ENCODE measurements at places on chromosomes 7 and 10.

- DNase-seq: no peak
Observed at GRCh38 chr10:104123397-104123796, 1.4 kb downstream of the SFR1 start.

GRCh38 chr10:133259602-133259989 lies 17.1 kb downstream of the ADAM8 start:
- no peak for DNase-seq

DNA sequence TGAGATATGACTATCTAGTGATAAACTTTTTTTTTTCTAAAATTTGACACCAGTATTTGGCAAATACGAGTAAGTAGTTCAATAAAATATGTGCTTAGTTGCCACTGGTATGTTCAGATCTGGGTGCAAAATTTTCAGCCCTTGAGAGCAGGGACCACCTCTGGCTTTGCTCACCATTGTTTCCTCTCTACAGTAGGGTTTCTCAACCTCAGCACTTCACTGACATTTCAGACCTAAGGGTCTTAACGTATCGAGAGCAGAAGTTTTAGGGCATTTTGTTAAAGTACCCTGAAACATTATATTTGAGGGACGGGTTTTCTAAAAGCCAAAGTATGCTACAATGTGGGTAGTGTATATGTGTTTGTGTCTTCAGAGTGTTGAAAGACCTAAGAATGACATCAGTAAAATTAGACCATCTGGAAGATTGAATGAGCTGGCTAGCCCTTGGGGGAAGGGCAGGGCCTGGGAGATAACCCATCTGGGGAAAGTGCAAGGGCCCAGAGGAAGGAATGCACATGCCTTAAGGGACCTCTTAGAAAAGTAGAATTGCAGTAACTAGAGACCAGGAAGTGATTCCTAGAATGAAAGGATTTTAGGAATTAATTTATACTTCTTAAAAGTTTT lies 11.8 kb downstream of the BZW2 start:
- no peak for DNase-seq

DNA sequence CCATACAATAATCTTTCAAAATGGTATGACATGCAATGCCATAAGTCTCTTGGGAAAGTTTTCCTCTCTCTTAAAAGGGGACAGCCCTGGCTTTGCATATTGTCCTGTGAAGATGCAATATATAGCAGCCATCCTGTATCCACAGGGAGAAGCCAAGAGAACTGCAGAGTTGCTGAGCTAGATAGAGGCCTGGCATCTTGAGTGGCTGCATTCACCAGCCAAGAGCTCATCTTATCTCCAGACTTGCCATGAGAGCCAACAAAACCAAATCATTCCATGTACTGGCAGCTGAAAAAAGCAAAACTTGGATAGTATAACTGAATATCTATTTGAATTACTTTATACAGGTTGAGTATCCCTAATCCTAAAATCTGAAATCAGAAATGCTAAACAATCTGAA lies 348.8 kb downstream of the CALN1 start:
- no peak for DNase-seq

GRCh38 chr7:129522971-129523340 lies 20.6 kb downstream of the SMKR1 start:
- no peak for DNase-seq

- DNase-seq: no peak
Observed at GRCh38 chr10:96988426-96988825, 156.3 kb downstream of the LCOR start.

DNA sequence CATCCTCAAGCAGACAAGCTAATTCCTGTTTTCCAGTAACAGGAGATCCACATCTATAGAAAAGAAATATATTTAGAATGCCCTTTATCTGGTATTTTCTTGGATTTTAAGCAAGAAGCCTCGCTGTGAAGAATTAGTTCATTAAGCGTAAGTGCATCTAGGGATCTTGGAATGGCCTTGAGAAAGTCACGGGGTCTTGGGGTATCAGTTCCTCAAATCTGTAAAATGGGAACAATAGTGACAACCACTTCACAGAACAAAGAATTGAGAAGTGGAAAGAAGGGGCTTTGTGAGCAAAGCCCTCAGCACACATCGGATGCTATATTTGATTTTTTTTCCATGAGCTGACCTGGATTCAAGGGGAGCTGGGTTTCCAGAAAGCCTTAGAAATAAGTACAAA lies 32.3 kb upstream of the WDFY4 start:
- no peak for DNase-seq

DNA sequence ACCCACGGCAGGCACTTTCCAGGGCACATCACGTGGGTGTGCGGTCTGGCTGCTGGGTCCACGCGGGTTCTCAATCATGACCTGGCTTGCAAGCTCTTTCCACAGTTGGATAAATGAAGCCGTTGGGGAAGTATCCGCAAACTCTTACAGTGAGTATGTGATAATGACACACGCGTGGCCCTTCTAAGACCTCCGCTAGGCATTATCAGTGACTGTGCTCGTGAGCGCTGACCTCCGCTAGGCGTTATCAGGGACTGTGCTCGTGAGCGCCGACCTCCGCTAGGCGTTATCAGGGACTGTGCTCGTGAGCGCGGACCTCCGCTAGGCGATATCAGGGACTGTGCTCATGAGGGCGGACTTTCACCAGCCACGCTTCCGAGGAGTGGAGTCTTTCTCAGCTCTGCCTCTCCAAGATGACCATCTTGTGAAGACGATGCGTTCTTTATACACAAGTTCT lies 107.0 kb downstream of the WDR37 start:
- no peak for DNase-seq

DNA sequence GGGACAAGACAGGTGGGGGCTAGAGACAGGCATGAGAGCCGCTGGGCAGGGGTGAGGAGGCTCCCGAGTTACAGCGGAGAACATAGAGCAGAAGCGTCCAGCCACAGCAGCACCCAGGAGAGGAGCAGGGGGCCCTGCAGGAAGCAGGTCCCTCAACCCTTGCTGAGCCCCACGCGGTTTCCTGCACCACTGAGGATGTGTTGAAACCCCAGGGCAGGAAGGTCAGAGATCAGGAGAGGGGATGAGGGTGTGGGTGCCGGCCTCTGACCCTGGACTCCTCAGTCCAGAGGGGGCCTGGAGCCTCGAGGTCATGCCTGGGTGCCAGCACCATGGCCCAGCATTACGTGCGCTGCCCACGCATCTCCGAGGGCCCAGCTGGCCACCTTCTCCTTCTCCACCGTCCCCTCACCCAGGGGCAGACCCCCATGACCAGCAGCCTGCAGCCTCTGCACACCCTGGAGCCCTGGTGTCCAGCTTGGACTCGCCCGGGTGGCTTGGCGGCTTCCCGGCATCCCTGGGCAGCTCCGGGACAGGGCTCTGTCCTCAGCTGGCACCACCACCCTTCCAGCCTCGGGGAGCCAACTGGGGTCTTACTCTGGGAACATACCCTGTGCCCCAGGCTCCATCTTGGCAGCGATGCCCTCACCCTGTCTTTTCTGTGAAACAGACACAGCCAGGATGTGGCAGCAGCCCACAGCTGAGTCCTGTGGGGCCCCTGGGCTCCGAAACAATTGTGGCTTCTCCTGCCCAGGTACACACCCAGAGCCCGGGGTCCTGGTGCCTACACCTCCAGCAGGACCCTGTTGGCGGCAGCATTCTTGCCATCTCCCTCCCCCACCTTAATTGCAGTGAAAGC lies 52.0 kb downstream of the STK32C start:
- DNase-seq: no peak
